ENCODE measurements at places on chromosomes 6 and 20. TPM values are rescaled to one million over a fixed set of nuclear protein-coding genes. Genes with fewer than 3 reads are reported as not detected.
A peak's percentile ranks its signal among the peaks of the same experiment; 100 is the strongest.

RBPJL gene
- total RNA-seq, result not detected

DNA sequence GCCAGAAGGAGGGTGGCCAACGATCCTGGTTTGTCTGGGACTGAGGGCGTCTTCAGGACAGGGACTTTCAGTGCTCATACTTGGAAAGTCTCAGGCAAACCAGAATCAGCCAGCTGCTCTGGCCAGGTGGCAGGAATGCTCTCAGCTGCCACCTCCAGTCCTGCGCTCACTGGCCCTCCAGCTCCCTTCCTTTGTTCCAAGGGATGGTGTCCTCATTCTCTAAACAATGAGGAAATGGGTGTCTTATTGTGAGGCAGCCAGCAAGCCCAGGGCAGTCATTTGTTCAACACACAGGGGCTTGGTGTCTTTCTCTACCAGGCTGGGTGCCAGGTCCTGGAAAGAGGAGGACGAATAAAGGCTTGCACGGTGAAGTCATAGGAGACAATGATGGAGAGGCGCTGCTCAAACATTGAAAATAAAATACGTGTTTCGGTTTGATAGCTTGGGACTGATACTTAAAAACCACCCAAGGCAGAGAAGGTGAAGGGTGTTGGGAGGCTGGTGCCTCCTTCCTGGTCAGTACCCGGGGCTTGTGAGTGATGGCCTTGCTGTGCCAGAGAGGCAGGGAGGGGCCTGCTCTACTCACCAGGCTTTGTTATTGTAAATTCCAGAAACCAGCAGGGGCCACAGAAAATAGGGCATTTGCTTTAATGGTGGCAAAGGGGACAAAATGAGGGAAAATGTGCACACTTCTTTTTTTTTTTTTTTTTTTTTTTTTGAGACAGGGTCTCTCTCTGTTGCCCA lies 11.3 kb upstream of the TMEM181 start:
- no peaks in the 10 kb centered on the region for H3K4me1 ChIP-seq
- H3K4me3 ChIP-seq, result no peak overlapping the region
- no peak for DNase-seq
- H3K36me3 ChIP-seq, result no peaks in the 10 kb centered on the region
- no peaks in the 10 kb centered on the region for H3K27me3 ChIP-seq

DNA sequence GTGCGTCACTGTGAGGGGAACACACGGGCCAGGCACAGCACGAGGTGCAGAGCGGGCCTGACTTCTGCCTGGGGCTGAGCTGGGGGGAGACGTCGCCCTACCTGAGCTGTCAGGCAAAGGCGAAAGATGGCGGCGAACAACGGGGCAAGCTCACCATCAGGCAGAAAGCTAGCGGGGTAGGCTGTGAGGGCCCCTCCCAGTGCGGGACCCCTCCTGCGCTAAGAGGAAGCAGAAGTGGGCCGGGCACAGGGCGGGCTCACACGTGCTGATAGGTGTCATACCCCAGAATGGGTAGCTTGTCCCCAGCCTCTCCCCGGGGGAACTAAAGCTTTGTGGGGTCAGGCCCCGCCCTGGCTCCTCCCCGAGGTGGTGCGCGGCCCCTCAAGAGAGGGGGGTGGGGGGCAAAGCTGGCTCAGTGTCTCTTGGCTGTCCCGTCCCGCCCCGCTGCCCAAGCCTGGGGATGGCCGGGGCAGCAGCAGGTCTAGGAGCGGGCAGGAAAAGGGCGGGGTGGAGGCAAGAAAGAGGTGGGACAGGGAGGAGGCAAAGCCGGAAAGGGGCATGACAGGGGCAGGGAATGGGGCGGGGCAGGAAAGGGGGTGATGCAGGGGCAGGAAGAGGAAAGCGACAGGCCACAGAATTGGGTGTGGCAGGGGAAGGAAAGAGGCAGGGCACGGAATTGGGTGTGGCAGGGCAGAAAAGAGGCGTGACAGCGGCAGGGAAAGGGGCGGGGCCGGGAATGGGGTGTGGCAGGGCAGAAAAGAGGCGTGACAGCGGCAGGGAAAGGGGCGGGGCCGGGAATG lies 14.7 kb downstream of the UCKL1 start:
- H3K4me1 ChIP-seq, result no peaks in the 10 kb centered on the region
- peaks cover 82% of the 10 kb centered on the region for H3K36me3 ChIP-seq
- H3K27me3 ChIP-seq, result no peaks in the 10 kb centered on the region
- peak overlapping the region; percentile 32 for H3K27ac ChIP-seq

PRRT1 gene
- total RNA-seq, result 3.1 TPM

DNA sequence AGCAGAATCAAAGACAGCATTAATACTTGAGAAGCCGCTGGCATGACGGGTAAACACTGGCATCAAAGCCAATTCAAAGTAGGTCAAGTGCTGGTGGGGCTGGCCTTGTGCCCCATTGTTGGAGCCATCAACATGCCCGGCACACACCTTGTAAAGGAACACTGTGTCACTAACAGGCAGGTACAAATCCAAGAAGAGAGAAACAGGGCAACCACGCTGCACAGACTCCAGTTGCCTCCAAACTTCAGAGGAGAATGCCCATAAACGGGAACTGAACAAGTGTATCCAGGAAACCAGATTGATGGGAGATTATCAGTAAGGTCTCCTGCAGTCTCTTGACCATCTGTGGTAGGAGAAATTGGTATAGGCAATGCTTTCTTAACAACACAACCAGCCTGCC lies 127.0 kb upstream of the STXBP5 start:
- no peaks in the 10 kb centered on the region for H3K36me3 ChIP-seq
- H3K27me3 ChIP-seq, result no peaks in the 10 kb centered on the region
- no peak for DNase-seq
- no peak overlapping the region for H3K4me3 ChIP-seq
- H3K27ac ChIP-seq, result no peak overlapping the region
- H3K4me1 ChIP-seq, result no peaks in the 10 kb centered on the region

DNA sequence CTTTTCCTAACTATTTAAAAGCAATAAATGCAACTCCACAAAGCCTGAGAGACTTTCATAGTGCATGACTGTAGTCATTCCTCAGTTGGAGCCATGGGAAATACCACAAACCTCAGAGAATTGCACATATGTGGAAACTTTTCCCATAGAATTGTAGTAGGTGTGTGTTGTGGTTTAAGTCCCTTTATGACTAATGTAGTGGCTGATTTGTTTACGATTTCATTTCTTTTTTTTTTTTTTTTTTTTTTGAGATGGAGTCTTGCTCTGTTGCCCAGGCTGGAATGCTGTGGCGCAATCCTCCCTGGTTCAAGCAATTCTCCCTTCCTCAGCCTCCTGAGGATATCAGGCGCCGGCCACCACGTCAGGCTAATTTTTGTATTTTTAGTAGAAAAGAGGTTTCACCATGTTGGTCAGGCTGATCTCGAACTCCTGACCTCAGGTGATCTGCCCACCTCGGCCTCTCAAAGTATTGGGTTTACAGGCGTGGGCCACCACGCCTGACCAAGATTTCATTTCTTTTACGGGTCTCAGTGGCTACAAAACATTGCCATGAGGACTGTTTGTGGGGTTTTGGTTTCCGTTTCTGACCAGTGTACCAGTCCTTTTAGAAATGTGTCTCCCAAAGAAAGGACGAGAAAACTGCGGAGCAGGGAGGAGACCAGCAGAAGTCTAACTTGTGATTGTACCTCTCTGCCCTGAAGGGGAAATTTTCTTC lies 212.1 kb upstream of the MARCKS start:
- no peak for DNase-seq
- no peaks in the 10 kb centered on the region for H3K4me1 ChIP-seq
- H3K27ac ChIP-seq, result peak overlapping the region; percentile 2
- no peaks in the 10 kb centered on the region for H3K27me3 ChIP-seq

Data from Peyer's patch (tissue), 4 donors.